ENCODE measurements at places on chromosomes 13 and 19.

GRCh38 chr19:30541575-30541974, 169.4 kb downstream of the ZNF536 start:
- DNase-seq: no peak

DNA sequence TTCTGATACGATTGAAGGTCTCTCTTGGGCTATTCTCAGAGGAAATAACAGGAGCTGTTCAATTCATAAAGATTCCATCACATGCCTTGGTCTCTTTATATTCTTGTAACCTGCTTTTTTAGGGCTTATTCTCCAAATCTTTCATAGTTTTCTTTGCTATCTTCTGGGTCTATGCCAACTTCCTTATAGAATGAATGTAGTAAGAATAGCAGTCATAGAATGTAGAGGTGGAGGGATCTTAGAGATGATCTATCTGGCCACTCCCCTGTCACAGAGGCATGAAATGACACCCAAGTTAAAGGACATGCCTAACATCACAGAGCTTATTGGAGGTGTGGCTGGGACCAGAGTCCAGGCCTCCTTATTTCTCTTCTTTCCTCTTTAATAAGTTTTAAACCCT, 13.2 kb downstream of the LCP1 start:
- no peak for DNase-seq

- DNase-seq: no peak
These were observed 14.8 kb downstream of the GPALPP1 start for GRCh38 chr13:45004096-45004495.

DNA sequence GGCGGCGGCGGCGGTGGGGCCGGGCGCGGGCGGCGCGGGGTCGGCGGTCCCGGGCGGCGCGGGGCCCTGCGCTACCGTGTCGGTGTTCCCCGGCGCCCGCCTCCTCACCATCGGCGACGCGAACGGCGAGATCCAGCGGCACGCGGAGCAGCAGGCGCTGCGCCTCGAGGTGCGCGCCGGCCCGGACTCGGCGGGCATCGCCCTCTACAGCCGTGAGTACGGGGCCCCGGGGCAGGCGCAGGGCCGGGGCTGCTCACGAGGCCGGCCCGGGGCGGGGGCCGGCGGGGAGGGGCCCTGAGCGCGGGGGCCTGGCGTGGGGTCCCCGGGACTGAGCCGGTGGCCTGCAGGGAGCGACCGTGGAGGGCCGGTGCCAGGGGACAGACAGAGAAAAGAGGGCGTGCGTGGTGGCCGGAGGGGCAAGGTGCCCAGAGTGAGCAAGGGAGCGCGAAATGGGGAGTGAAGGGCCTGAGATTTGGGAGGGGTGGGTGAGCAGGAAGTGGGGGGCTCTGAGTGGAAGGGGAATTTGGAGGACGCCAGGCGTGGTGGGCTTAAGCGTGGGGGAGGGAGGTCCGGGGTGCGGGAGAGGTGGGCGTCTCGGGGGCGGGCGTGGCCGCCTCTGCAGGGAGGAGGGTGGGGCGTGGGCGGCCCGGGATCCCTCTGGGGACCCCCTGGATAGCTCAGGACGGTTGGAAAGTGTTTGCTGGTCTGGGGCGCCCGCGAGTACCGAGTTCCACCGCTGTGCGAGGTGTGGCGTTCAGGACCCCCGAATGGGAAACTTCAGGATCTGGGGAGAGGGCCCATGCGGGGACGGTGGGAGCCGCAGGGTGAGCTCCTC, 575 bp downstream of the CARM1 start:
- peak; percentile 29 for DNase-seq

Data from SK-N-DZ (cell line).